ENCODE measurements at places on chromosomes 1 and 21.

DNA sequence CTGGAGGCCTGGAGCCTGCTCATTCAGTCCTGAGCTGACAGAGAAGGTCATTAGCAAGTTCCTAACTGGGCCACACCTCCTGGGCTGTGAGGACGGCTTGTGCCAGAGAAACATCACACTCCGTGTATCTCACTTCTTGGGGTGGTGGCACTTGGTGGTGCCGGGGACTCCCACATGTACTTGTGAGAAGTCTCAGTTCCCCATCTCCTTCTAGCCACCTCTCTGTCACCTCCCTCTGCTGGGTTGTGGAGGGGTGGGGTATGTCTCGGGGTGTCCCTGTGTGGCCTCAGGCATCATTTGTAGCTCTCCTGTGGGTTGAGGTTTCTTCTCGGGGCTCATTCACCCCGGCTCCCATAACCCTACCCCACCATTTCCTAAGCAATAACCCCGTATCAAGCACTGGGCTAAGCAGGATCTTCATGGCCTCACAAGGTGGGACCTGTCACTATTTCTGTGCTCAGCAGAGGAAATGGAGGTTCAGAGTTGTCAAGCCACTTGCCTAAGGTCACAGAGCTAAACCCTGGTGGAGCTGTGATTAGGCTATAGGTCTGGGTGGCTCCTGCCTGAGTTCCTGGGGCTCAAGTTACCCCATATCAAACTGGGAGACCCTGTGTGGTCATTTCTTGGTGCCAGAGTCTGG is 62.5 kb downstream of the UBIAD1 start:
- no peak for DNase-seq

- no peak for DNase-seq
Measured at GRCh38 chr1:47841356-47841755, 155.8 kb downstream of the TRABD2B start.

DNA sequence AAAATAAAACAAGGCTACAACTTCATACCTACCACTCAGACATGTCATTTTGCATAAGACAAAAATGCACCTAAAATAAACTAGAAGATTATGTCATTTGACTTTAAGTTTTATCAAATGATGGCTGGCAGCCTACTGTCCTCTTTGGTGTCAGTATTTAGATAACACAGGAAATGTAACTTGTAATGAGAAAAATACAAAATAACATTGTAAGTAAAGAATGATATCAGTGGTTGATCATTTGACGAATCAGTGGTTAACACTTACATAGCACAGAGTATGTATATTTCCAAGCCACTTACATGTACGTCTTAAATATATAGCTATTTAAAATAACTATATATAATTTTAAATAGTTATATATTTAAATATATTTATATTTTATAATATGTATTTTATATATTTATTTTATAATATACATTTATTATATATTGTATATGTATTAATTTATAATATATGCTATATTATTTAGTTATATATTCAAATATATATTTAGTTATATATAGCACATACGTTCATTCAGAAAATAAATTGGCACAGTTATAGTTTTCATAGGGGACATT is 44.1 kb downstream of the ZNF678 start:
- DNase-seq: no peak

DNA sequence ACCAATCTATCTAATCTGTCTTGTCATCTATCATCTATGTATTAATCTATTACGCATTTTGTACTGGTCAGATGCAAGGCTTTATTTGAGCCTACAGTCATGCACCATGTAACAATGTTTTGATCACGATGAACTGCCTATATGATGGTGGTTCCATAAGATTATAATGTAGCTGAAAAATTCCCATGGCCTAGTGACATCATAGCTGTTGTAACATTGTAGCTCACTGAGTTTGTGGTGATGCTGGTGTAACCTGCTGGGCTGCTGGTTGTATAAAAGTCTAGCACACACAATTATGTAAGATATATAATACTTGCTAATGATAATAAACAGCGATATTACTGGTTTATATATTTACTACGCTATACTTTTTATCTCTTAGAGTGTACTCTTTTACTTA is 64.8 kb upstream of the IGSF5 start:
- no peak for DNase-seq

GRCh38 chr1:115425442-115425841 is 87.4 kb upstream of the NGF start:
- DNase-seq: no peak

- no peak for DNase-seq
Measured at GRCh38 chr1:198391393-198392020, 149.0 kb downstream of the ATP6V1G3 start.

- peak; percentile 93 for DNase-seq
Measured at GRCh38 chr1:23393706-23394105, 24.1 kb upstream of the ZNF436 start.

GRCh38 chr1:159686599-159687299 is 27.6 kb downstream of the CRP start:
- DNase-seq: no peak

- DNase-seq: no peak
Measured at GRCh38 chr1:161073474-161074121, 3.9 kb upstream of the ARHGAP30 start.

DNA sequence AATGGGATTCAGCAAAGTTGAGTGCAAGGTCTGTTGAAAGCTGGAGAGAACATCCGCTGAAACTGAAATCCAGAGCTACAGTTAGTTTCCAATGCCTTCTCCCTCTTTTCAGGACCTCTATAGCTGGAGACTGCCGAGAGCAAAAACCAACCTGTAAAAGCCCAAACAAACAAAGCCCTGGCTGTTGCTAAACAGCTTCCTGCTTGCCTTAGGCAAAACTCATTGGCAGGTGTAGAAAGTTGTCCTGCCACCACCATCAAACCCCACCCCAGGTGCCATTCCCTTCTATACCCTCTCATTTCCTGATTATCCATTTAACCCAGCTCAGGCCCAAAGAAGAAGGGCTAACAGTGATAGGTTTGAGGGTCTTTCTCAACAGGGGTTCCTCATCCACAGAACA is 24.7 kb downstream of the SCYL3 start:
- no peak for DNase-seq

- DNase-seq: no peak
Measured at GRCh38 chr1:56501426-56501825, 77.9 kb downstream of the PLPP3 start.

DNA sequence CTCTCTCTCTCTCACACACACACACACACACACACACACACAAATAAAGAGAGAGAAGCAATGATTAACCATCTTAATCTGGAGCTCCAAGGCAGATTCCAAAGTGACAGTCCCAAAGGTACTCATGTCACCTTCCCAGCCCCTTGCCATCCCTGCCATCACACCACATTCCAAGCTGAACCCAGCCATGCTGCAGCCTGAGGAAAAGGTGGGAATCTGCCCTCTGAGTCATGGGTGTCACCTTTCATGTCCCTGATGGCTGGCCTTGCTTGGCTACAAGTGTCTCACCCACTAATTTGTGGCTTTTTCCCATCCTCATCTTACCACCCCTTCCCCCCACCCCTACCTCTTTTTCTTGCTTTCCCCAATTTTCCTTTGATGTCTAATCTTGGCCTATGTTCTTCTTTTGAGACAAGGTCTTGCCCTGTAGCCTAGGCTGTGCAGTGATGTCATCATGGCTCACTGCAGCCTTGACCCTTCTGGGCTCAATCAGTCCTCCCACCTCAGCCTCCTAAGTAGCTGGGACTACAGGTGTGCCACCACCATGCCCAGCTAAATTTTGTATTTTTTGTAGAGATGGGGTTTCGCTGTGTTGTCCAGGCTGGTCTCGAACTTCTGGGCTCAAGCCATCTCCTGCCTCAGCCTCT is 3.2 kb downstream of the ANXA9 start:
- DNase-seq: no peak

- DNase-seq: peak; percentile 74
Measured at GRCh38 chr1:2199042-2199810, 4.7 kb upstream of the FAAP20 start.

DNA sequence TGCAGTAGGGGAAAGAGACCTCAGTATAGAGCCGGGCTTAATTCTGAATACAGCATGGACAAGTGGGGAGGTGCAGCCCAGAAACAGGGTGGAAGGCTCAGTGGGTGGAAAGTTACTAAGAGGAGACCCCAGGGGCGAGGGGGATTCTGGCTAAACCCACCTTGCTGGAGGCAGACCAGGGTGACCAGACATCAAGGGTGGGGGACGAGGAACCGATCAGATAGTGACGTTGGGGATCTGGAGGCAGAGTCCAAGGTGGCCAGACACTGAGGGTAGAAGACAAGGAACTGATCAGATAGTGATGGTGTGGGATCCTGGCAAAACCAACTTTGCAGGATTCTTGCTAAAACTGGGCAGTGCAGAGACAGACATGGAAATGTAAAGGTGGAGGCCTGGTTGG is 36.8 kb downstream of the B3GALT5 start:
- DNase-seq: no peak
